Cerebellum (tissue), 4 donors: ENCODE measurements at places on chromosomes 3 and 15. TPM values are rescaled to one million over a fixed set of nuclear protein-coding genes. Genes with fewer than 3 reads are reported as not detected.

The UPK1B gene
- not detected for total RNA-seq

DNA sequence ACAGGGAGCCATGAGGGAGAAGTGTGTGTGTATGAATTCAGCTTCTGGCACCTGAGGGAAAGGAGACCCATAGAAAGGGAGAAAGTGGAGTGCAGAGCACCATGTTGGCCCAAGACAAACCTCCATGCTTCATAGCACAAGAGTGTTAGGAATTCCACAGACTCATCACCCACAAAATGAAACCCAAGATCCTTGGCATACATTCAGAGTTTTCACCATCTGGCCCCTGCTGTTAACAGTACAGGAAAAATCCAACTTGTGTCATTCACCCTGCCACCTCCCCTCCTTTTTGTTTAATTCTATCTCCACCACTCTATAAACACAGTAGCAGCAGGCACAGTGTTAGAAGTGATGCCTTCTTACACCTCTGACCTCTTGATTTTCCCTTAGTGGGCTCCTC lies 60.0 kb upstream of the MNS1 start:
- DNase-seq: no peak

DNA sequence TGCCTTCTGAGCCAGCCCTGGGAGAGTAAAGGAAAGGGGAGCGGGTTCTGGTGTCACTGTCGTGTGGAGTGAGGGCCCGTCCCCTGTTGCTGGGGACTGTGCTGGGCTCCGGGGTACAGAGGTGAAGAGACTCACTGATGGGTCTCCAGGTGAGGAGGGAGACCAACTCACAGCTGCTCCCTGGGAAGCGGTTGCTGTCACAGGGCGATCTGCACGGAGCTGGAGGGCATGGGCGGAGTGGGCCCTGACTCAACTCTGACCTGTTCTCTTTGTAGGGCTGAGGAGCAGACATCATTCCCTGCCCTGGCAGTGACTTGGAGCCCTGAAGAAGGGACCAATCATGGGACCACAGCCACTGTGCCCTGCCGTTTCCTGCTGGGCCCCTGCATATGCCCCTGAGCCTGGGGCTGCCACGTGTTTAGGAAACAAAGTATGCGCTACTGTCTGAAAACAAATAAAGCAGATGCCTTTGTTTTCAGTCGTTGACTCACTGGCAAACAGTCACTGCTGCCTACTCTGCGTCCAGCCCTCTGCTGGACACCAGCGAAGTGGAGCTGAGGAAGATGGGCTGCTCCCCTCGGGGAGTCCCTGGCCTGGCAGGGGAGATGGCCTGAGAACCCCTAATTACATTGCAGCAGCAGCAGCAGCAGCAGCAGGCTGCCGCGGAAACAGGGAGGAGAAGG lies 22.9 kb upstream of the PLXNA1 start:
- DNase-seq: no peak

The PLA2G4E gene
- total RNA-seq: not detected

The SLC25A36 gene
- 187 TPM for total RNA-seq

- DNase-seq: no peak
Observed at GRCh38 chr3:69235882-69236281, 113.5 kb upstream of the LMOD3 start.
